HT1080 (cell line): ENCODE measurements at places on chromosomes 7 and 10. TPM values are rescaled to one million over a fixed set of nuclear protein-coding genes. Genes with fewer than 3 reads are reported as not detected.

- peak; percentile 91 for DNase-seq
Measured at GRCh38 chr10:34235164-34235832, 579.8 kb downstream of the PARD3 start.

GRCh38 chr10:95431900-95432342 lies 129.2 kb downstream of the SORBS1 start:
- no peak for DNase-seq

DNA sequence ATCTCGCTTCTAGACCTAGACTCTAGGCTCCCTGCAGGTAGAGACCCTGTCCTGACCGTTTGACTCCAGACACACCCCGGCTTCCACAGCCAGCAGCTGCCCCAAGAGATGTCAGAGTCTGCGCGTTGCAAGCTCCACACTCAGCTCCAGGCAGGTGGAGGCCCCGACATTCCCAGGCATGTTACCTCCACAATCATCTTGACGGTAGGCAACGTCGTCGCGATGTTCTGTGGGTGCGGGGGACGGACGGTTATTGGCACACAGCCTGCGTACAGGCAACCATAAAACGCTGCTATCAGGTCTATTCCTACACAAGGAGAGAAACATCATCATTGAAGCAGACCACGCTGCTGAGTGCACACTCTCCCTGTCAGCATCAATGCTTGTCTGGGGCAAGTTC lies 213.2 kb downstream of the ZMYND11 start:
- DNase-seq = no peak

The SPDYE2B gene
- total RNA-seq = not detected in 2 replicates

- DNase-seq = no peak
Measured at GRCh38 chr7:143221286-143221685, 551 bp upstream of the TAS2R40 start.

DNA sequence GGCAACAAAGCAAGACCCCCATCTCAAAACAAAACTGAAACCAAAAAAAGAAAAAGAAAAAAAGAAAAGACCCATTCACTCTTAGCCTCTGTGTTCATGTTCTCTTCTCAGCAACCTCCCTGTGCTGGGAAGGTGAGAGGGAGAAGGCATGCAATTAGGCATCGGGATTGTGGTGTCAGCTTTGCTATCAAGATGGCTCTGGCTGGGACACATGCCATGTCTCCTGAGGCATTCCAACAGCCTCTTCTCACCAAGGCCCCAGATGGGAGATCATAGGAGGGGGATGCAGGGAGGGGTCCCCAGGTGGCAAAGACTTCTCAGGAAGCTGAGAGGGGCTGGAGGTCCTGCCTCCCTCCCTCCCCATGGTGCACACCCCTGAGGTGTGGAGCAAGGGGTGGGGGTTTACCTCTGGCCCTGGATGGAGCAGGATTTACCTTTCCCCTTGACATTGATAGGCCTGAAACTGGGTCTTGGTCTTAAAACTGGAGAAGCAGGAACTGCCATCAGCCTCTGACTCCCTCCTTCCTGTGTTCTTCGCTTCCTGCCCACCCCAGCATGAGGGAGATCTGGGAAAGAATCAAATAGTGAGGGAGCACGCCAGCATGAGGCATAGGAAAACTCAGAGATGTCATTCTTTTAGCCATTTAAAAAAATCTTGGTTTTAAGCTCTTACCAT lies 96.2 kb upstream of the DUSP5 start:
- DNase-seq = peak; percentile 22

GRCh38 chr7:135102372-135102771 lies 45.5 kb upstream of the TMEM140 start:
- DNase-seq = no peak

- no peak for DNase-seq
Measured at GRCh38 chr10:87085537-87085936, 9.1 kb downstream of the GLUD1 start.

GRCh38 chr10:110502072-110502845 lies 4.6 kb downstream of the DUSP5 start:
- DNase-seq = no peak

GRCh38 chr10:47344996-47345870 lies 2.9 kb upstream of the RBP3 start:
- no peak for DNase-seq

The SPDYE16 gene
- total RNA-seq = not detected in 2 replicates

GRCh38 chr10:110634527-110635209 lies 9.5 kb upstream of the RBM20 start:
- peak; percentile 19 for DNase-seq

DNA sequence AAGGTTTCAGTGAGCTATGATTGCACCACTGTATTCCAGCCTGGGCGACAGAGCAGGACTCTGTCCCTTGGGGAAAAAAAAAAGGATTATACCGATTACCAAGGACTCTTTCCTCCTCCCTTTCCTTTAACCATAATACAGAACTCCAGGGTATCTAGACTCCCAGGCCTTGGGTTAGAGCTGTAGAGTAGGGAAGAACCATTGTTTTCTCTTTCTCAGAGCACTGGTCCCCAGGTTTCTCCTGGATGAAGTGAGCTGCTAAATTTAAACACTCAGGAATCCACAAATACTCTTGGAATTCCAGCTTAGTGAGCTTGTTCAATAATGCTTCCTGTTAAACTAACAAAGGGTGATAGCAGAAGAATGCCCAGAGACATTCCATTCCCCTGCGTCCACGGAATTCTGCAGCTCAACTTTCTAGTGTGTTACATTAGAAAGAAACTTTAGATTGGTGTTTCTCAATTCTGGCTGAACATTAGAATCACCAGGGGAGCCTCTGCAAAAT lies 14.6 kb upstream of the RPEL1 start:
- peak; percentile 96 for DNase-seq

The TMEM213 gene
- not detected in 2 replicates for total RNA-seq

DNA sequence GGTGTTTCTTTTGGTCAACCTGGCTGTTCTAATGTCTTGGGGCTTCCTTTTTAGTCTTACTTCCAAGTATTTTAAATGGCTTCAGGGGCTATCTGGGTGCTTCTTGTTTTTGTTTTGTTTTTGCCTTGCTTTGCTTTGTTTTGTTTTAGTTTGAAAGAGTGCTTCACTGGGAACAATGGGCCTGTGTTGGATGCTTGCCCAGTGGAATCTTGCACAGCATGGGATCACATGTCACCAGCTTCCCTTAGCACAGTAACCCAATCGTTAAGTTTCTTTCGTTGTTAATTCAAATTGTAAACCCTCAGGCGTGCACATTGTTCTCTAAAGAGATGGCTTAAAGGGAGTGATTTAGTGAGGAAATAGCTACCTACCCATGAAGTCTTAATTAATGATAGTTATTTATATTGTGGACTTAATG lies 8.9 kb downstream of the COL17A1 start:
- DNase-seq = no peak

The HTR5A gene
- not detected in 2 replicates for total RNA-seq

DNA sequence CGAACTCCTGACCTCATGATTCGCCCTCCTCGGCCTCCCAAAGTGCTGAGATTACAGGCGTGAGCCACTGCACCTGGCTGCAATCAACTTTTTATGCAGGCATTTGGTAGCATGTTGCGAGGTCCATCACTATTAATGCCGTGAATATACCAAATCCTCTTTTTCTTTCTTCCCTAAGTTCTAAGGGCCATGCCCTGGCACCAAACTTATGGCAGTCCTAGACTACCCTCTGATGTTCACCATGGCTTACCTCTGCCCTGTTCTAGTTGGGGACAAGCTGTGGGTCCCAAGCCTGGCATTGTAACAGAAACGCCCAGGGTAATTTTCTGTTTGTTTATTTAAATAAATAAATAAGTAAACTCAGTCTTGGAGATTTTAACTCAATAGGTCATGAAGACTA lies 13.3 kb downstream of the PRSS2 start:
- DNase-seq = no peak

The AKR1C3 gene
- total RNA-seq = 5.1 and 11.0 TPM in 2 replicates

The UNCX gene
- total RNA-seq = not detected in 2 replicates

The ZNF425 gene
- total RNA-seq = 0.23 and 0.33 TPM in 2 replicates

The FFAR4 gene
- not detected in 2 replicates for total RNA-seq

The FRMD4A gene
- 50.5 and 60.8 TPM in 2 replicates for total RNA-seq

GRCh38 chr7:50347693-50348092 lies 43.2 kb downstream of the IKZF1 start:
- no peak for DNase-seq

DNA sequence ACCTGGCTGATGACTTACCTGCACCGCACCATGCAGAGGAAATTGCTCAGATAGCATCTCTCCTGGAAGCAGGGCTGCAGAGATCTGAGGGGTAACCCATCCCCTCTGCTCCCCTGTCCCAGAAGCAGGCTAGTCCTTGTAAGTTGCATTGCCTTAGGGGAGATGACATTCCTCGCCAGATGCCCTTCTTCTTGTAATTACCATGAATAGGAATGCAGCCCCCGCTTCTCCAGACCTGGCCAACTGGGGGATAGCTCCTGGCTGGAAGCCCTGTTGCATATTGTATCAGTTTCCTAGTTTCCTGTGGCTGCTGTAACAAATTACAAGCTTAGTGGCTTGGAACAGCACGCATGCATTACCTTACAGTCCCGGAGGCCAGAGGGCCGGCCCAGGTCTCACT lies 47.5 kb upstream of the EN2 start:
- DNase-seq = no peak

- DNase-seq = no peak
Measured at GRCh38 chr10:52571018-52571417, 201.6 kb downstream of the MBL2 start.

The CPXM2 gene
- total RNA-seq = 0.08 TPM in 1 of 2 replicates, not detected in the other

DNA sequence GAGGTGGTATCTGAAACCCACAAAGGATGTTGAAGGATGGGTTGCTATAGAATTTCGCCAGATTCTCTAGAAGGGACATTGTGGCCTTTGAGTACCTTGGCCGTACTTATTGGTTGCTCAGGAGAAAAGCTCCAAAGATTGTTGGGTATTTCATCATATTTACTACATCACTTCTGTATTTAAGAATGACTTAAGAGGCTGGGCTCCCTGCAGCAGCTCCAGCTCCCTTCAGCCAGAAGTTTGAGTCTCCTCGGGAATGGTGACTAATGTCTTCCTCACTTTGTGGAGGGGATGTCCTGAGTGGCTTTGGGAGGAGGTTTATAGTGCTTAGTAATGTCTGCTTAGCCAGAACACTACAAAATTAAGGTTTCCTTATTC lies 18.1 kb downstream of the MINDY4 start:
- DNase-seq = peak; percentile 83

The CUBN gene
- 0.90 and 1.3 TPM in 2 replicates for total RNA-seq

DNA sequence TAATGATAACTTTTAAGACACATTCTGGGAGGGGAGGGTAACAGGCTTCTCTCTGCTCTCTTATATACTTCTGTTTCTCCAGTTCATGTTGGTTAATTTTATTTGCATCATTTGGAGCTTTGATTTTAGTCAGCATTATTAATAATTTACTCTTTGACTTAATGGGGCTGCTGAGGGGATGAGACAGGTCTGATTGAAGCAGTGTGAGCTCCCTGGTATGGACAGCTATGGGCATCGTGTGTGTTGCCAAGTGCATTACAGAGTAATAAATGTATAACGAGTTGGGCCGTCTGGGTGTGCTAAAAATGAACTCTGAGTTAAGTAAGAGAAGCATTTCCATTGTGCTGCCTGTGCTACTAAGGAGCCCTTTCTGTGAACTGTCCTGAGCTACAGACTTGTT lies 31.7 kb upstream of the IKZF1 start:
- DNase-seq = no peak

DNA sequence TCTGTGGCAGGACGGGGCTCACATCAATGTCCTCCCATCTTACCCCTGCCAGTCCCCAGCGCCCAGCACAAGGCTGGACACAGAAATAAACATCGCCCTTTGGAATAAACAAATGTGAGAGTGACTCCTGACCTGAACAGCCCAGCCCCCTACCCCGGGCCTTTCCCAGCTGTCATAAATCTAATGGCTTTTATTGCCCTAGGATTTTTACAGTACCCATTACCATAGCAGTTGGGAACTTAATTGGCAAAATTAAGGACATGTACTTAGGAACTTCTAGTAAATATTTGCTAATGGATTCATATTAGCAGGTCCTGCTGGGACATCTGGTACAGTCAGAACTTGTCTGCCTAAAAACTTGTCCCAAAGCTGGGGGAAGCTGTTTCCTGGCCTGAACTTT lies 76.6 kb downstream of the GLRX3 start:
- DNase-seq = no peak

GRCh38 chr7:1233333-1234048 lies 819 bp downstream of the UNCX start:
- DNase-seq = no peak

The HABP2 gene
- not detected in 2 replicates for total RNA-seq

- DNase-seq = no peak
Measured at GRCh38 chr10:93221171-93221496, 147.4 kb downstream of the CYP26A1 start.

- DNase-seq = no peak
Measured at GRCh38 chr7:152571068-152571467, 104.9 kb downstream of the XRCC2 start.

DNA sequence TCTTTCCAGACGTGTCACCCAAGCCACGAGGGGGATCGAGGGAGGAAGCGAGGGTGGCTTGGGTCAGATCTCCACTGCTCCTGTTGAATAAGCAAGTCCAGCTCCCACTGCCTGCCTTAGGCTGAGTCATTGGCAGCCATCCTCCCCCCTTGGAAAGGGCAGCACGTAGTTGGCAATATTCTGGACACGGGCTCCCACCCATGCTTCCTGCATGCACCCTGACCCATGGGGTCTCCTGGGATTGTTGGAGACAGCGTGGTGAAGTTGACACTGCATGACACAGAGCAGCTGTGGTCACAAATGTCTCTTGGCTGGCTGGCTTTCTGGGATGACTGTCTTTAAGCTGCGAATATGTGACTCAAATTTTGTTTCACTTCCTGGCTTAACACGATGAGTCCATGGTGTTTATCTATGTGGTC lies 11.2 kb downstream of the BTBD16 start:
- peak; percentile 78 for DNase-seq

DNA sequence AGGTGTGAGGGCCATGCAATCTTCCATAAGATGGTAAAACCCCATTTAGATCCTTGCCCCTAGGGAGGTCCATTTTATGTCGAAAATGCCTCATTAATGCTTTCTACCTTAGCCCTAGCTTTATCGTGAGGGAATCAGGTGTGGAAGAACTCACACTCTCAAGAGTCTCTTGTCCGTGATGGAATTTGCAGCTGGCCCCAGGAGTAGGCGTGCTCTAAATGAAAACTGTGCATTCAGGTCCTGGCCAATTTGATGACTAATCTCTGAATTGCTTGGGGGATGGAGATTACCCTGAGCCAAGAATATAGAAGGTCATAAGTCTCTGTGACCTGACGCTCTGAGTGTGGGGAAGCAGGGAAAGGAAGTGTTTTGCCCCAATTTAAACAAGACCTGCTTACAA lies 6.6 kb downstream of the C10orf90 start:
- DNase-seq = peak; percentile 86

DNA sequence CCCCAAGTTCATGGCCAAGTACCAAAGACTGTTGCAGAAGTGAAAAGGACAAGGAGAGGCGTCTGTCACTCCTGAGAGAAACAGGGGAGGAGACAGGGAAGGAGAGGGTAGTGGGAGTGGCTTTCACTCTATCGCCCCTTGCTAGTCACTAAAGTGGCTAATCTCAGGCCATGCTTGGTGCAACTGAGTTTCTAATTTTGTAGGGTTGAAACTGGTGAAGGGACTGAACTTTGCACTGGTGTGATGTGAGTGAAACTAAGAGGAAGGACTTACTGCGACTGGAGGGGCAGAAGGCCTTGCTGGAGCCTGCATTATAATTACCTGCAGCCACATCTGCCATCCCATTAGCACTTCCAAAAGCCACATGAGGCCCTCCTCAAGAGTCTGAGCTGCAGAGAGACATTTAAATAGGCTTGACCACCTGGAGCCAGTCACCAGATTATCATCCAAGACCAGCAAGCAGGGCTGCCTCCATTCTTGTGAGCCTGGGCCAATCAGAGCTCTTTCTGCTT lies 107.2 kb upstream of the EEPD1 start:
- no peak for DNase-seq

GRCh38 chr7:112136271-112137008 lies 69.8 kb downstream of the DOCK4 start:
- DNase-seq = no peak

The NUDT13 gene
- total RNA-seq = 1.9 and 2.5 TPM in 2 replicates

The NODAL gene
- total RNA-seq = 0.37 TPM in 1 of 2 replicates, not detected in the other

The ELMO1 gene
- 6.2 and 12.3 TPM in 2 replicates for total RNA-seq
